Peyer's patch (tissue), 4 donors: ENCODE measurements at places on chromosomes 7 and 10. TPM values are rescaled to one million over a fixed set of nuclear protein-coding genes. Genes with fewer than 3 reads are reported as not detected.

DNA sequence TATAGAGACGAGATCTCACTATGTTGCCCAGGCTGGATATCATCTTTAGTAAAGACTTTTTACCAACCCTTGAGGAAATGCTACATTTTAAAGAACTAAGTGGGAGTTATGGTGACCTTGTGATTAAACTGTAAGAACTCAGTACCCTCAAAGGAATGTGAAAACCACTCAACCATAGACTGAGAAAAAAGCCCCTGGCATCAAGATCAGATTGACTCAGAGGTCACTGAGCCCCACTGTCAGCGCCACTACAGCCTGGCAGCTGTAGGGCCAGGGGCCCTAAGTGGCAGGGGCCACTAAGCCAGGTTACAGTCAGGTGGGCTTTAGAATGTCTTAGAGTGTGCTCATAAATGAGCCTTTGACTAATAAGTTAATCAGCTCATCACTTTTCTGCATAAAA lies 55.9 kb downstream of the APBB1IP start:
- H3K4me3 ChIP-seq, result no peak overlapping the region
- peaks cover 4% of the 10 kb centered on the region for H3K36me3 ChIP-seq
- no peaks in the 10 kb centered on the region for H3K4me1 ChIP-seq
- DNase-seq, result no peak
- H3K27ac ChIP-seq, result no peak overlapping the region

DNA sequence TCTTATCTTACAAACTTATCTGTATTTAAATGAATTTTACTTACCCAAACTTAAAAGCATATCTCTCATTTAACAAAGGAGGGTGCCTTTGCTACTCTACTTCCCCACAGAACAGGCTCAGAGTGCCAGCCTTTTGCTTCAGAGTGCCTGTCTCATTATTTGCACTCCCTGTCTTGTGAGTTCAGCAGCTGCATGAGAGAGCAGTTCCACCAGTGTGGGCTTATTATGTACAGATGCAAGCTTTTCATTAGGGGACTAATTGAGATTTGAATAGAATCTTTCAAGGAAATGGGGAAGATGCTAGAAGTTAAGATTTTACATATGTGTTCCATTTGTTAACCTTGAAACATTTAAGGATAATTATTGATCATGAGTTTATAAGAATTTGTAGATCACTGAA lies 310.2 kb upstream of the LRRN3 start:
- no peak overlapping the region for H3K27ac ChIP-seq
- no peaks in the 10 kb centered on the region for H3K36me3 ChIP-seq
- no peaks in the 10 kb centered on the region for H3K4me1 ChIP-seq
- H3K4me3 ChIP-seq, result no peak overlapping the region

- no peak overlapping the region for H3K27ac ChIP-seq
- H3K36me3 ChIP-seq, result no peaks in the 10 kb centered on the region
- no peaks in the 10 kb centered on the region for H3K4me1 ChIP-seq
- H3K27me3 ChIP-seq, result no peaks in the 10 kb centered on the region
Observed at GRCh38 chr7:37537439-37537838, 88.8 kb upstream of the ELMO1 start.

DNA sequence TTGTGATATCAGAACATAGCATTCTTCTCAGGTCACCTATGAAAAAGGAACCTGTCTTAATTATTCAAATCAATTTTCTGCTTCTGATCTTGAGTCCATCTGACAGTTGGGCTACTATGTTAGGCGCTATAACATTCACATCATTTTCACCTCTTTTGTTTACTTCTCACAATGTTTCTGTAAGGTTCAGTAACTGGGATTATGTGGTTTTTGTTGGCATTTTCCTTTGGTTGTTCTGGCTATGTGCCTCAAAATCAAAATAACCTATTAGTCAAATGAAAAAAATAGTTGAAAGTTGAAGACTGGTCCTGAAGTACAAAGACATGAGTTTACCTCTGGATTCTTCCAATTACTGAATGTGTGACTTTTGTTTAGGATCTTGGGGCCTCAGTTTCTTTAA lies 221.3 kb upstream of the SMIM30 start:
- DNase-seq, result no peak
- H3K27ac ChIP-seq, result no peak overlapping the region
- no peak overlapping the region for H3K4me3 ChIP-seq
- H3K36me3 ChIP-seq, result no peaks in the 10 kb centered on the region
- no peaks in the 10 kb centered on the region for H3K4me1 ChIP-seq

- no peaks in the 10 kb centered on the region for H3K4me1 ChIP-seq
- H3K4me3 ChIP-seq, result no peak overlapping the region
- DNase-seq, result no peak
Observed at GRCh38 chr10:71357792-71358265, 38.8 kb downstream of the SLC29A3 start.

DNA sequence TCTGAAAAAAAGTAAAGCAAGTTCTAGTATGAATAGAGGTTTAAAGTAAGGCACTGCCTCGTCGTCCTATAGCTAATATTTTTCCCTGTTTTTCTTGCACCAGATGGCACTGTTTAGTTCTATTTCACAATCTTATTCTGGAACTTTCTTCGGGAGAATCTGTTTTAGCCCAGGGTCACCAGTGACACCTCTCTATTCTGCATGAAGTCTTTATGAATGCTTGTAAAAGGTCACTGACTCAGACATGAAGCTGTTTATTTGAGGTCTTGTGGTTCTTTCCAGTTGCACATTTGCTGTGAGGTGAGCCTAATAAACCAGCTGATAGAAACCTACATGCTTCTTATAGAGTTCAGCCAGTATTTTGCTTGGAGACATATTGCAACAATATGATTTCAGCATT lies 444.3 kb downstream of the AUTS2 start:
- peaks cover 11% of the 10 kb centered on the region for H3K4me1 ChIP-seq
- no peaks in the 10 kb centered on the region for H3K27me3 ChIP-seq
- H3K27ac ChIP-seq, result no peak overlapping the region
- H3K36me3 ChIP-seq, result no peaks in the 10 kb centered on the region
- no peak overlapping the region for H3K4me3 ChIP-seq

- H3K27me3 ChIP-seq, result no peaks in the 10 kb centered on the region
- no peaks in the 10 kb centered on the region for H3K36me3 ChIP-seq
- H3K27ac ChIP-seq, result no peak overlapping the region
- DNase-seq, result no peak
- H3K4me1 ChIP-seq, result no peaks in the 10 kb centered on the region
Observed at GRCh38 chr7:153507885-153508284, 544.3 kb upstream of the DPP6 start.

GRCh38 chr7:31957756-31958155 lies 112.5 kb downstream of the PDE1C start:
- no peak overlapping the region for H3K27ac ChIP-seq
- no peaks in the 10 kb centered on the region for H3K27me3 ChIP-seq
- no peak for DNase-seq
- H3K4me3 ChIP-seq, result no peak overlapping the region
- no peaks in the 10 kb centered on the region for H3K36me3 ChIP-seq
- no peaks in the 10 kb centered on the region for H3K4me1 ChIP-seq

GRCh38 chr7:122256046-122256445 lies 48.5 kb downstream of the FEZF1 start:
- H3K4me3 ChIP-seq, result no peak overlapping the region
- DNase-seq, result no peak
- no peaks in the 10 kb centered on the region for H3K27me3 ChIP-seq
- no peaks in the 10 kb centered on the region for H3K36me3 ChIP-seq

DNA sequence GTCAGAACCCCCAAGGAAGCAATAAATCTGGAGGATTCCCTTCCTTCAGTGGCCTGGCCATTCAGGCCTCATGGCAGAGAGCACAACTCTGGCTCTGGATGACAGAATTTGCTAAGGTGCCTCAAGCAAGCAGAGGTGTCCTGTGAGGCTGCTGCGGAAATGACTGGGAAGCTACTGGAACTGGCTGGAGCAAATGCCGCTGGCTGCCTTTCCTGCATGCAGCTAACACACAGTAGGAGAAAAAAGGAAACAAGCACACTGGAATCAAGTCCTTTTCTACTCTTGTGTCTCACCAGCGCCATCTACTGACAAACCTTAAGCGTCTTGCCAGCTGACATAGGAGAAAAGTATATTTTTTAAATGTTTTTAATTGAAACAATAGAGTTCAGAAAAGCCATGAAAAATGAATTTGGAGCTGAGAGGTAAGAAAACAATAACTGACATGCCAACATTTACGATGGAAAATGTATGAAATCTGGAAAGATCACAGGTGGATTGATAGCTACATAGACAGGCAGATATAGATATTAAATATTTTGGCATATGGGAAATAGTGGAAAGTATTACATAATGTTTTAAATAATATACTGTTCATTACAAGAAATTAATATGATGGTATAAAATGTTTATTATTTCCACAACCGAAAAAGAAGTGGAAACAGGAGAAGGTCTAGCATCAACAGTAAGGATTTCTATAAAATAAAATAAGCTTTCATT lies 951.6 kb downstream of the ANKRD7 start:
- no peaks in the 10 kb centered on the region for H3K36me3 ChIP-seq
- H3K4me1 ChIP-seq, result no peaks in the 10 kb centered on the region
- no peak overlapping the region for H3K4me3 ChIP-seq
- DNase-seq, result no peak
- H3K27me3 ChIP-seq, result no peaks in the 10 kb centered on the region

GRCh38 chr10:127600479-127600878 lies 51.4 kb downstream of the NPS start:
- H3K36me3 ChIP-seq, result no peaks in the 10 kb centered on the region
- DNase-seq, result no peak
- H3K27me3 ChIP-seq, result no peaks in the 10 kb centered on the region
- H3K4me3 ChIP-seq, result no peak overlapping the region
- no peaks in the 10 kb centered on the region for H3K4me1 ChIP-seq
- H3K27ac ChIP-seq, result no peak overlapping the region

DNA sequence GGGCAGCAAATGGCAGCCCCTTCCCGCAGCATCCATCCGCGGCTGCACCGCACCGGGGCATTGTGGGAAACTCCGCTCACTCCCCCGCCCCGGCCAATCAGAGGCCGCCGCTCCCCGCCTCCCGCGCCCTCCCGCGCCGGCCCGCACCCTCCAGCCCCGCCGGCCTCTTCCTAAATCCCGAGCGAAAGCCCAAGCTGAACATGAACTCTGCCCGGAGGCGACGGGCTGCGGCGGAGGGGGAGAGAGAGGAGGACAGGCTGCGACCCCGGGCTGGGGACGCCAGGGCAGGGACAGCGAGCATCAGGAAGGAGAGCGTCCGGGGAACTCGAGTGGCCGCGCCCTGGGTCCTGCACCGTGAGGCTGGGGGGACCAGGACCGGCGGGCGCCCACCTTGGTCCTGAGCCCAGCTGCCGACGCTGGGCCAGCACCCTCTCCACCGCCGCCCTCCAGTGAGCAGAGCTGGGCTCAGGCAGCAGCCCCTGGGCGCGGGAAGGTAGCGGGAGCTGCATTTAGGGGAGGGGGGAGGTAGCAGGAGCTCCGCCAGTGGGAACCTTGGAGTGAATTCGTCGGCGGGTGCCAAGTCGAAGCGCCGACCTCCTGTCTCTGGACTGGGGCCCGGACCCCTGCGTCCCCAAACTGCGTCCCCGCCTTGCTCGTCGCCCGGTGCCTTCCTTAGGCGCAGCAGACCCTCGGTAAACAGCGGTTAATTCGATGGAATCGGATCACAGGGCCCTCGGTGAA lies at the start of gene DGKI:
Gene DGKI, minus strand, starts transcription at position 148 of the 741 bp plus-strand sequence.
- H3K4me1 ChIP-seq, result no peaks in the 10 kb centered on the region
- no peaks in the 10 kb centered on the region for H3K36me3 ChIP-seq
- DNase-seq, result peak; percentile 50
- peak within 1 kb of the TSS; percentile 33 for H3K4me3 ChIP-seq
- no peak within 1 kb of the TSS for H3K27ac ChIP-seq

DNA sequence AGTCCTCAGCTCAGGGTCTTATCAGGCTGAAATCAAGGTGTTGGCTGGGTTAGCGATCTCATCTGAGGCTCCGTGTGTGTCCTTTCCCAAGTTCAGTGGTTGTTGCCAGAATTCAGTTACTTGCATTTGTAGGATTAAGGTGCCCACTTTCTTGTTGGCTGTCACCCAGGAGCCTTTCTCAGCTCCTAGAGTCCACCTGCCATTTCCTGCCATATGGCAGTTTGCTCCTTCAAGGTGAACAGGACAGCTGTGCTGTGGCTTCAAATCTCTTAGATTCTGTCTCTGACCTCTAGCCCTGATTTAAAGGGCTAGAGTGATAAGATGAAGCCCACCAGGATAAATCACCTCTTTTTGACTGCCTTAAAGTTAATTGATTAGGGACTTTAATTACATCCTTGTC lies 1.0 kb upstream of the HIF1AN start:
- H3K4me1 ChIP-seq, result peaks cover 27% of the 10 kb centered on the region
- no peaks in the 10 kb centered on the region for H3K27me3 ChIP-seq
- no peak overlapping the region for H3K27ac ChIP-seq
- no peak overlapping the region for H3K4me3 ChIP-seq

DNA sequence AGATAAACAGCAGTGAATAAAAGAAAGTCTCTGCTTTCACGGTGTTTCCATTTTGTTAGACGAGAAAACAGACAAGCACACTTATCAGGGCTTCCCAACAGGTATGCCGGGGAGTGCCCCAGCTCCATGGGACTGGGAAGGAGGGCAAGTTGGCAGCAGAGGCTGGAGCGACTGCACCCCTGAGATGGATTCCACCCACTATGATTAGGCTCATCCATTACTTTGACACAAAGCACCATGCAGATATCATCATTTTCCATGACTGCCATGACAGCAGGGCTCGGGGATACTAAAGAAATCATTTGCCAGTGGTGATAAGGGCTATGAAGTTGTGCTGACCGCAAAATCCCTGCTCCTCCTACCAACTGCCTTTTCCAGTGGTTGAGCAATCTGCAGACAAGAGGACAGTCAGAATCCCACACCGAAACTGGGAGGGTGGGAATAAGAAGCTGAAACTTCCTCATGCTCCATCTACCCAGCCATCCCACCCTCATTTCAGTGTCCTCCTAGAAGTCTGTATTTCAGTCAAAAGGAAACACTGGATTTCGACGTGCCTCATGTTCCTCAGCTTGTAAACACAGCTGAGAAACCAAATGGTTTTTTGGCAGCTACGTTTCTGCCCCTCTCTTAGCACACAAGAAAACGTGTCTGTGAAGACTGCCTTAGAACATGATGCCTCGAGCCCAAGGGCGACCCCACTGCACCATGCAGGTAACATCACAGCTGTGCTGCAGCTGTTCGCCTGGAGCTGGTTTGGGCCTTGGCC lies 15.5 kb downstream of the CREB3L2 start:
- H3K4me3 ChIP-seq, result no peak overlapping the region
- DNase-seq, result no peak

GRCh38 chr10:98030093-98030821 lies at the start of gene CRTAC1:
CRTAC1 (minus strand) TSS chr10:98030621; CDS start chr10:98030472, 149 bp downstream.
- no peaks in the 10 kb centered on the region for H3K4me1 ChIP-seq
- H3K27ac ChIP-seq, result no peak within 1 kb of the TSS
- no peaks in the 10 kb centered on the region for H3K36me3 ChIP-seq
- H3K27me3 ChIP-seq, result peaks cover 22% of the 10 kb centered on the region
- peak within 1 kb of the TSS; percentile 38 for H3K4me3 ChIP-seq

GRCh38 chr10:515674-516073 lies 173.8 kb downstream of the DIP2C start:
- H3K36me3 ChIP-seq, result no peaks in the 10 kb centered on the region
- H3K27ac ChIP-seq, result no peak overlapping the region
- no peak for DNase-seq
- H3K4me1 ChIP-seq, result no peaks in the 10 kb centered on the region
- no peak overlapping the region for H3K4me3 ChIP-seq
- H3K27me3 ChIP-seq, result no peaks in the 10 kb centered on the region

Gene OGDHL
- 4.3 TPM for total RNA-seq

Gene ZC3HAV1
- total RNA-seq, result 23.5 TPM

Gene PHYHIPL
- 2.5 TPM for total RNA-seq

Gene CPEB3
- total RNA-seq, result 11.9 TPM

Gene C7orf33
- total RNA-seq, result not detected

Gene CLCN1
- total RNA-seq, result 1.1 TPM

Gene FAM200A
- total RNA-seq, result 2.6 TPM

Gene LAMB1
- total RNA-seq, result 821 TPM
